Activated T-cell treated with anti-CD3 and anti-CD28 coated beads, Interleukin-2, amount 50 U/mL, for 24 hours (primary cell): ENCODE measurements at places on chromosomes 16 and 17.

- H3K4me3 ChIP-seq, result no peak overlapping the region
- no peaks in the 10 kb centered on the region for H3K27me3 ChIP-seq
- H3K27ac ChIP-seq, result no peak overlapping the region
Measured at GRCh38 chr16:6694636-6695035, 638.0 kb upstream of the RBFOX1 start.

GRCh38 chr17:19401321-19402010, 9.6 kb upstream of the RNF112 start:
- H3K4me3 ChIP-seq, result no peak overlapping the region
- no peak for DNase-seq
- no peak overlapping the region for H3K27ac ChIP-seq
- no peaks in the 10 kb centered on the region for H3K27me3 ChIP-seq
- H3K36me3 ChIP-seq, result no peaks in the 10 kb centered on the region

- DNase-seq, result no peak
- H3K36me3 ChIP-seq, result no peaks in the 10 kb centered on the region
- H3K27ac ChIP-seq, result peak overlapping the region; percentile 64
- H3K4me3 ChIP-seq, result no peak overlapping the region
- peaks cover 2% of the 10 kb centered on the region for H3K27me3 ChIP-seq
- H3K4me1 ChIP-seq, result peaks cover 15% of the 10 kb centered on the region
Measured at GRCh38 chr16:55471448-55472097, 7.4 kb upstream of the MMP2 start.

DNA sequence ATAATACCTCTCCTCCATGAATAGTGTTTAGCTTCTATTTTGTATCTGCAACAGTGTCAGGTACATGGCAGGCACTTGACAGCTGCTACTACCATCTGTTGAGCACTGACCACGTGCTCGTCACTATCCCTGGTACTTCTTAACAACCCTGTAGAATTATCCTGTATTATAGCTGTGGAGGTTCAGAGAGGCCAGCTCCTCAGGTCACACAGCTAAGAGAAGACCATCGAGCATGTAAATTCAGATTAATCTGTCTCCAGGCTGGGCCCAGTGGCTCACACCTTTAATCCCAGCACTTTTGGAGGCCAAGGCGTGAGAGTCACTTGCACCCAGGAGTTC, 26.3 kb downstream of the WSB1 start:
- H3K27ac ChIP-seq, result no peak overlapping the region
- DNase-seq, result no peak
- no peaks in the 10 kb centered on the region for H3K27me3 ChIP-seq
- H3K4me3 ChIP-seq, result no peak overlapping the region

DNA sequence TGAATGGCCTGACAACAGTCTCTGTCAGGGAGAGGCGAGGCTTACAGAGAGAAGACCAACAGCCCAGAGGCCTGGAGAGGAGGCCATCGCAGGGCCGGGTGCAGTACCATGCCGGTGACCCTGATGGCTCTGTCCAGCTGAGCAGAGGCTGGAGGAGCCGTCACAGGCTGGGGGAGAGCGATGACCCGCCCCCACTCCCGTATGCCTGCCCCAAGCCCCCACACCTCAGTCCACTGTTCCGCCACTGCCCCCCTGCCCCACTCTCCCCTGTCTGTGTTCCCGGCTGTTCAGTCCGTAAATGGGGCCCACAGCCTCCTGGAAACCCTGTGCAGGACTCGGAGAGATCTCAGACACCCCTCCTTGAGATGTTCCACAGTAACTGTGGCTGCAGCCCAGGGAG, 12.8 kb upstream of the FAM83G start:
- peaks cover 15% of the 10 kb centered on the region for H3K36me3 ChIP-seq
- H3K27me3 ChIP-seq, result no peaks in the 10 kb centered on the region
- H3K27ac ChIP-seq, result no peak overlapping the region
- DNase-seq, result no peak
- H3K4me1 ChIP-seq, result peaks cover 2% of the 10 kb centered on the region
- H3K4me3 ChIP-seq, result no peak overlapping the region

- H3K4me3 ChIP-seq, result no peak overlapping the region
- H3K27me3 ChIP-seq, result no peaks in the 10 kb centered on the region
- peaks cover 42% of the 10 kb centered on the region for H3K4me1 ChIP-seq
- H3K27ac ChIP-seq, result peak overlapping the region; percentile 93
Measured at GRCh38 chr17:29640413-29640812, 17.7 kb upstream of the CORO6 start.

GRCh38 chr17:55386796-55387332, 34.8 kb downstream of the MMD start:
- no peaks in the 10 kb centered on the region for H3K36me3 ChIP-seq
- H3K4me1 ChIP-seq, result no peaks in the 10 kb centered on the region
- H3K27ac ChIP-seq, result no peak overlapping the region

DNA sequence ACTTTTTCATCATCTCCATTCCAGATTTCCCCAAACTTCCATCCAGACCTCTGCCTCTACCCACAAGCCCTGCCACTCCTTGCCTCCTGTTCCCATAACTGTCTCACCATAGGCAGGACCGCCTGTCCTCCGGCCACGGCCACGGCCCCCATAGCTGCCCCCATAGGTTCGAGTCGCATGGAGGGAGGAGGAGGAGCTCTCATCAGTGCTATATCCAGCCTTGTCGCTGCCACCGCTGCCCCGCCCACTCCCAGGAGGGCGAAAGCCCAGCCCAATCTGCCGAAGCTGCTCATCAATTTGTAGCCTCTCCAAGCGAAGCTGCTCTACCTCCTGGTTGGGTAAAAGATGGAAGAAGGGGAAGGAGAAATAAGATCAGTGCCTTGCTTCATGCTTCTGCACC, 3.4 kb upstream of the SOX15 start:
- peaks cover 86% of the 10 kb centered on the region for H3K36me3 ChIP-seq
- peaks cover 3% of the 10 kb centered on the region for H3K4me1 ChIP-seq
- peak overlapping the region; percentile 15 for H3K27ac ChIP-seq
- DNase-seq, result no peak
- H3K27me3 ChIP-seq, result no peaks in the 10 kb centered on the region
- no peak overlapping the region for H3K4me3 ChIP-seq

DNA sequence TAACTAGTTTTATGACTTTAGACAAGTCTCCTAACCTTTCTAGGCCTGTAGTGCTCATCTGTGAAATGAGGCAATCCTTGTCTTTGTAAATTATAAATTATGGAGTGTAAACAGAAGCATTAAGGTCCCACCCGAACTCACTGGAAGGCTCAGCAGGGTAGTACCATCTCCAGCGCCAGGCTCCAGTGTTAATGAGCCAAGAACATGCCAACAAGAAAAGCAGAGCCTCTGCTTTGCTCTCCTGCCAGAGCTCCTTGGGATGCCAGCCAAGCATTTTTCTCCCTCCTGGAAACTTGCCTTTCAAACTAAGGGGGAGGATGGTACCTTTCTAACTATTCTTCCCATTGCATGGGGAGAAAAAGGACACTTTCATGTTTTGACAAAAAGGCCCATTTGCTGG, 14.9 kb downstream of the LIMD2 start:
- peaks cover 27% of the 10 kb centered on the region for H3K4me1 ChIP-seq
- peak overlapping the region; percentile 24 for H3K27ac ChIP-seq
- peaks cover 72% of the 10 kb centered on the region for H3K36me3 ChIP-seq
- no peaks in the 10 kb centered on the region for H3K27me3 ChIP-seq
- no peak for DNase-seq

DNA sequence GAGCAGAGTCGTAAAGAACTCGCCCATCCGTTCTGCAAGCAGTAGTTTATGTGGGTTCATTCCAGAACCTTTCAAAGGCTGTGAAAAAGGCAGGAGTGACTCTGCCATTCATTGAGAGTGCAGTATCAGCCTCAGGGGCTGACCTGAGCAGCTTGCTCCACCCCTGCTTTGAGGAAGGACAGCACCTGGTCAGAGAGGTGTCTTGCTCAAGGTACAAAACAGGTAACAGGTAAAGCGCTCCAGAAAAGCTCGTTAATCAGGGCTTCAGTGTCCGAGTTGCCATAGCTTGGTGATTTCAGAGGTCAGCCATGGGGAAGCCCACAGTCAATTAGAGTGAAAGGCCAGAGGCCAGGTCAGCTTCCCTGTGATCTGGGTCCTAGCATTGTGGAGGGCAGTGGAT, 251.1 kb downstream of the ABCC12 start:
- no peak for DNase-seq
- no peak overlapping the region for H3K27ac ChIP-seq
- no peak overlapping the region for H3K4me3 ChIP-seq
- no peaks in the 10 kb centered on the region for H3K36me3 ChIP-seq

GRCh38 chr17:3574231-3574630, 16.6 kb upstream of the TRPV3 start:
- no peak overlapping the region for H3K27ac ChIP-seq
- no peaks in the 10 kb centered on the region for H3K27me3 ChIP-seq
- H3K4me3 ChIP-seq, result no peak overlapping the region
- peaks cover 15% of the 10 kb centered on the region for H3K36me3 ChIP-seq

DNA sequence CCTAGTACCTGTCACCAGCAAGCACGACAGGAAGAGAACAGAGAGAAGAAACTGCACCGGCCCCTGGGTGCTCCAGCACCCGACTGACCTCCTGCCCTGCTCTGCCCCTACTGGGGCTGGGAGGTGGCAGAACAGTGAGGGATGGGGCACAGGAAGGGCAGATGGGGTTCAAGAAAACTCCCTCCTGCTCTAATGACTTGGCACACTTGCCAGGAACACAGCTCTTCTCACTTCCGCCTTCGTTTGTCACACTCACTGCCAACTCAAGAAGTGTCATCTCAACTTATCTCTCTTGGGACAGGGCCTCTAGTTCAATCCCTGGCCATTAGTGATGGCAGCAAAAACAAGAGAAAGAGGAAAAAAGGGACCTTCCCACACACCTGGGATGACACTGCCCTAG, 42.7 kb upstream of the ICAM2 start:
- H3K4me1 ChIP-seq, result peaks cover 36% of the 10 kb centered on the region
- no peak for DNase-seq
- H3K27me3 ChIP-seq, result no peaks in the 10 kb centered on the region
- H3K4me3 ChIP-seq, result no peak overlapping the region
- peaks cover 82% of the 10 kb centered on the region for H3K36me3 ChIP-seq
- H3K27ac ChIP-seq, result peak overlapping the region; percentile 27

DNA sequence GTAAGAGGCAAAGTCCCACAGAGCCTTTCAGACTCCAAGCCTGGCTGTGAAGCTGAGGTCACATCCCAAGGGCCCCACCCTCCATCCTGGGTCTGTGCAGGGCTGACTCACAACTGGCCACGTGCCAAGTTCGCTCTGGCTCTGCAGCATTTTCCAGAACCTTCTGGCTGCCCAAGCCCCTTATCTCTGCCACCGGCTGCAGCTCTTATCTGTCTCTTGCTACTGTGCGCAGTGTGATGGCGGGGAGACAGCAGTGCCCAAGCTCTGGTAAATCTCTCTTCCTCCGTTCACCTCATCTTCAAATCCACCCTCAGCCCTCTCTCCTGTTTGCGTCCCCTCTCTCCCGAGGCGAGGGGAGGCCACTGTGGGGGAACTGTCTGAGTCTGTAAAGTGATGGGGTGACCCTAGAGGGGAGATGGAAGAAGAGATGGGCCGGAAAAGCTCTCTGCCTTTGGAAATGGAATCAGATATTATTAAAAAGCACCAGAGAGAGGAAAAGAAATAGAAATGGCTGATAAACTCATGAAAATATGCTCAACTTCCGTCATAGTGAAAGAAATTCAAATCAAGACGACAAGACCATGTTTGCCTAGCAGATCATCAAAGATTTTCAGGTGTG, 162.7 kb upstream of the CDC42EP4 start:
- H3K27me3 ChIP-seq, result no peaks in the 10 kb centered on the region
- H3K4me3 ChIP-seq, result no peak overlapping the region
- H3K4me1 ChIP-seq, result peaks cover 5% of the 10 kb centered on the region
- H3K27ac ChIP-seq, result no peak overlapping the region

GRCh38 chr16:51405361-51405760, 254.3 kb upstream of the SALL1 start:
- H3K27ac ChIP-seq, result no peak overlapping the region
- H3K36me3 ChIP-seq, result no peaks in the 10 kb centered on the region
- no peak for DNase-seq
- H3K4me3 ChIP-seq, result no peak overlapping the region
